ENCODE measurements at places on chromosomes 2 and 18.

DNA sequence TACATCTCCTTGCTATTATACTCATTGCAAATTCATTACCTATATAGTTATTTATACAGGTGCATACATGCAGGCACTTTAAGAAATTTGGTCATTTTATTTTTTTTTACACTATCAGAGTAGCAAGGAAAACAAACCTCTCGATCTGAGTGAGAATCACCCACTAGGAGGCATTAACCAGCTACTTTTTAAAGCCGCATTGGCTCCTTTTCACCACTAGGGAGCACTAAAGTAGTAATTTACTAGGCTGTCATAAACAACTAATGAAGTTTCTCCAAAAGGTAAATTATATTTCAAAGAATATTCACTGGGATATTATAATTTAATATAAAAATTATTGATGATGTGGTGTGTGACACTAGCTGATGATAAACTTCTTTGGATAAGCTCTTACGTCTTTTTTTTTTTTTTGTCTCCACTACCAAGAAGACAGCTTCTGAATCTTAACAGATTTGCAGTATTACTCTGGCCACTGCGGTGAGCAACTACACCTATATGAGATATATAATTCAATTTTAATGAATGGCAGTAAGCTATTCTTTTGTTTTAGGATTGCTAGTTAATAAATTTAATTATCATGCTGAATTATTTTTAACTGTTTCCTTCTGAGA lies 101.9 kb downstream of the NOL4 start:
- DNase-seq, result no peak

DNA sequence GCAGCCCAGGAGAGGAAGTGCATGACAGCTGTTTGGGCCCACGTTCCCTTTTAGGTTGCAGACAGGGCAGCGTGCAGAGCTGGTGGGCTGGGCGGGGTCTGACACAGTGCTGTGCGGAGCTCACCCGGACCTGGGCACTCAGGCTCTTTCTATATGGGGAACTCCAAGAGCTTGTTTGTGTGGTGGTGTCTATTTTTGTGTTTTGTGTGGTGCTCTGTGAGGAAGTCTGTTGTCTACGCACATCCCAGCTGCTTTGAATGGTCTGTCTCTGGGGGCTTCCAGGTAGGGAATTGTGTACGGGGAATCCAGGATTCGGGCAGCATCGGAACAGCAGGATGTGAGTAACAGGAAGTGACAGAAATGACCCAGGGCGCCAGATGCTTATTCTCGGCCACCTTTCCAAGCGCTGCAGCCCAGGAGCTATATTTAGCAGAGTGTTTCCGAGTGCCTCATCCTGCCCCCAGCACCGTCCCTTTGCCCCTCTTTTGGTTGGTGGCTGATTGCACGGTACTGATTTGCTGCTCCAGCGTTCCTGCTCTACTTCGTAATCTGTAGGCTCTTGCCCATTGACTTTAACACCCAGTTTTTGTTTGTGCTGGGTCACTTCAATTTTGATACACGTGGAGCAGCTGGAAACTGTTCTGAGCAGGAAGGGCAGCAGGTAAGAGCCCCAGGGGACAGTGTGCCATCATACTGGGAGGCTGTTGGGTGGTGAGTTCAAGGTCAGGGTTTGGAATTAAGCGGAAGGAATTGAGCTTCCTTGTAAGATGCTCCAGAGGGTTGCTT lies 64.7 kb downstream of the DGKD start:
- no peak for DNase-seq

GRCh38 chr18:22346953-22347605 lies 70.6 kb downstream of the CTAGE1 start:
- DNase-seq, result no peak

GRCh38 chr2:20403774-20404312 lies 43.0 kb upstream of the RHOB start:
- DNase-seq, result no peak

DNA sequence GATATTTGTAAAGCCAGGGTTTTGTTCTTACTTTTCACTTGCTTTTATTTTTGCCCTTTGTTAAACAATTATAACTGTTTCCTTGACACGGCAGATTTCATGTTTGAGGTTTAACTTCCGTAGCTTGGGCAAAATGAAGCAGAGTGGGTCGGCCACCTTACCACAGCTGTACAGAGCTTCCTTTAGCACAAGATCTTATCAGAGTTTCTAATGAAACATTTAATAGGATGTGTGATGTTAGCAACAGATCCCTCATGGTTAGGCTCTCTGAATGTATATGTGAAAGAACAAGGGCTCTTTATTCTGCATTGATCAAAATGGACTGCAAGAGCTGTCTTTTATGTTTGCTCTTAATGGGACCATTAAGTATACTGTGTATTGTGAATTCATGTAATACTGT lies 22.3 kb downstream of the RNF125 start:
- no peak for DNase-seq

DNA sequence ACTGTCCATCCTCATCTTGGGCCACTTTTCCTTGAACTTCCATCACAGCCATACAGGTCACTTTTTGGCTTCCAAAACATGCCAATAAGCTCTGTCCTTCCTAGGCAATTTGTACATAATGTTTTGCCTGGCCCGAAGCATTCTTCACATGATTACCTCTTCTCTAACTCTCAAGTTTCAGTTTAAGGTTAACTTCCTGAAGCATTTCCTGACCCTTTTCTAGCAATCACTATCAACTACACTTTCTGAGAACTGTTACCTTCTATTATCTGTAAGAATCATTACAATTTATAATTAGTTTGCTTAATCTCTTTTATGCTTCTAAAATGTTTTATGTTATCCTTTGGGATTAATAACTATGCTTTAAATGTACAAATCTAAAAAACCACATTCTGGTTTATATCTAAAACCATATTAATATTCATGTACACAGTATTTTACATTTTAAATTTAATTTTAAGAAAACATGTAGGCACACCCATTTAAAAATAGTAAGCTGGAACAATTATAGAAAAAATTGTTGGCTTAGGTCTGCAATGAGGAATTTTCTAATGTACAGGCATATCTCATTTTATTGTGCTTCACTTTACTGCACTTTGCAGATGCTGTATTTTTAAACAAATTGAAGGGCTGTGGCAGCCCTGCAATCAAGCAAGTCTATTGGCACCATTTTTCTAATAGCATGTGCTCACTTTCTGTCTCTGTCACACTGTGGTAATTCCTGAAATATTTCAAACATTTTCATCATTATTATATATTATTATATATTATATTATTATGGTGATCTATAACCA lies 76.4 kb downstream of the C2orf74 start:
- no peak for DNase-seq

DNA sequence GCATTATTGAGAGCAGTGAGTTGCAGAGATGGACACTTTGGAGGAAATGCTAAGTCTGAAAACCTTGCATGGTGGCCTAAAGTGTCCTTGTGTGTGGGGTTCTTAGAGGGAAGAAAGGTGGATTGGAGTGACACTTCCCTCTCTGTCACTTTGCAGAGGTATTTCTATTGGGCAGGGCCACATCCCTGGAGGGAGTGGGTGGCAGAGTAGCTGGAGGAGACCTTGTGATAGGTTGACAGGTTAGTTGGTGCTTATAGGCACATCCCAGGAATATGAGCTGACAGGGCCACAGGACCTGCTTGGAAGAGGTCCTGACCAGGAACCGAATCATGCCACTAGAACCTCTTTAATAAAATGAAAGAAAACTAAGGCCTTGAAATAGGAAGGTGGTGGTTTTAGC lies 972 bp upstream of the IGFBP5 start:
- no peak for DNase-seq

- DNase-seq, result peak; percentile 48
Measured at GRCh38 chr18:45910405-45911023, 56.6 kb downstream of the EPG5 start.

GRCh38 chr2:181998041-181998835 lies 12.6 kb downstream of the PPP1R1C start:
- DNase-seq, result no peak

DNA sequence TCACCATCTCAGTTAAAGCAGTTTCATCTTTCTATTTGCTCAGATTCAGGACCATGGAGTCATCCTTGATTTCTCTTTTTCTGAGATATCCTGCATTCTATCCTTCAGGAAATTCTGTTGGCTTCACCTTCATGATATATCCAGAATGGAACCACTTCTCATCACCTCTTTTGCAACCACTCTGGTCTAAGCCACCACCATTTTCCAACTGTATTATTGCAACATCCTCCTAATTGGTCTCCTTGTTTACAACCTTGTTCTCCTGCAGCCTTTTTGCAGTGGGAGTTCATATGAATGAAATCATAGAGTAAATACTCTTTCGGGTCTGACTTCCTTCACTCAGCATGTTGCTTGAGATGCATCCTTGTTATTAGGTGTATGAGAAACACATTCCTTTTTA lies 3.4 kb upstream of the EFEMP1 start:
- DNase-seq, result no peak

DNA sequence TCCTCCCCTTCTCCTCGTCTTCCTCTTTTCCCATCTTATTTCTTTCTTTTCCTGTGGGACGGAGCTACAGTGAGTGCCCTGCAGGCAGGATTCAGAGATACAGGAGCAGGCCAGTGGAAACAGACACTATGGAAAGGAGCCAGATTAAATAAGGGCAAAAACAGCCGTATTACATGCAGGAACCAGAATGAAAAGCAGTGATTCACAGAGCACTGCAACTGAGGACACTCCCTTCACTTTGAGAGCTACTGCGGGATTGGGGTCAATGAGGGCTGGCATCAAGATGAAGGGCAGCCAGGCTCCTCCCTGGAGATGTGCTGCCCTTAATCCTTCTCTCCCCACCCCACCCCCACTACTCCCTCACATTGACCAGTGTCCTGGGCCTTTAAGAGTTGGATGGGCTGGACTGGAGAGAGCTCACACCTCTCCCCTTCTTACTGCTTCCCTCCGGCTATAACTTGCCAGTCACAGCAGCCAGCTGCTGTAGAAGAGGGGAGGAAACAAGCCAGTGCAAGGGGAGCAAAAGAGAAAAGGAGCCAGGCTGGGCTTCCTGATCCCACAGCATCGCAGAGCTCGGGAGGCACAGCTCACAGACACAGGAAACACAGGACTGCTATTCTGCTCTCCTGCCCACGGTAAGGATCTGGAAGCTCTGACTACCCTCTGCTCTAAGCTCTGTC lies at the start of gene PLCD4:
Gene PLCD4, plus strand, starts transcription at position 464 of the 680 bp plus-strand sequence. CDS start 7,841 bp downstream, outside the sequence.
- DNase-seq, result no peak

DNA sequence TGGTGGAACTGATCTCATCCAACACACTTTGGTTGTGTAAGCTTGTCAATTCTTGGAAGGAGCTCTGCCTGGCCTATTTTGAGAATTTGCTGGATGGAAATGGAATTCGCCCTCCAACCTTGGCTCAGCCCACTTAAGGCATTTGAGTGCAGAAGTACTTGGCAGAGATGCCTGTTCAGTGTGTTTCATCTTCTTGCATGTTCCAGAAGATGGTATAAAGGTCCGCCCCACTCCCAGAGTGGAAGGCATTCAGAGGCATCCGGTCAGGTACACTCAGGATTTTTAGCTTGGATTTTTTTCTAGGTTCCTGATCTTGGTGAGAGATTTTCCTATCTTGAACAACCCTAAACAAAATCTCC lies 61.3 kb upstream of the TXNDC2 start:
- no peak for DNase-seq

GRCh38 chr2:26687801-26688200 lies 4.7 kb upstream of the KCNK3 start:
- DNase-seq, result no peak

DNA sequence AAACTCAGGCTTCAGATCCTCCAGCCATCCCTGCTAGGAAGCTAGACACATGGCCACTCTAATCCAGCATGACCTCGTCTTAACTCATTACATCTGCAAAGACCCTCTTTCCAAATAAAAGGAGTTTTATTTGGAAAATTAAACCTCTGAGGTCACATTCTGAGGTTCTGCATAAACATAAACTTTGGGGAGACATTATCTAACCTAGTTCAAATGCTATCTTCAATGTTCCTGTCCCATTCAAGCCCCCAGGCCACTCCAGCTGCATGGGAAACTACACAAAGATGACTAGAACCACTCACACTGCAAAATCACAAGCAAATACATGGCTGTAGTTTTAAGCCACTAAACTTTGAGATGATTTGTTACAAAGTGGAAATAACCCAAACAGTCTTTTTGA lies 99.0 kb upstream of the RNF152 start:
- DNase-seq, result no peak

DNA sequence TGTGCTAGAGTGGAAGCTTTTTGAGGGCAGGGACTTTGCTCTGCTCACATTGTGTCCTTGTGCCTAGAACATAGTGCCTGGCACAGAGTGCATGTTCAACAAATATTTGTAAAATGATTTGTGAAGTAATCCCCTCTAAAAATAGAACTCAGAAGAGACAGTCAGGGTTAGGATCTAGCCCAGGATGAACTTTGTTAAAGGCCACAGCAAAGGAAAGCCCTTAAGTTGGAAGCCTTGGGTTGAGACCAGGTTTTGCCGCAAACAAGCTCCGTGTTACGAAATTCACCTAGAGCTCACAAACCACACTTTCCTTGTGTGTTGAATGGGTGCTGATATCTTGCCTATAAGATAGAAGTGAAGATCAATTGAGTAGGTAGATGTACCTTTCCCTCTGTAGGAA lies 84.2 kb downstream of the SETBP1 start:
- no peak for DNase-seq

DNA sequence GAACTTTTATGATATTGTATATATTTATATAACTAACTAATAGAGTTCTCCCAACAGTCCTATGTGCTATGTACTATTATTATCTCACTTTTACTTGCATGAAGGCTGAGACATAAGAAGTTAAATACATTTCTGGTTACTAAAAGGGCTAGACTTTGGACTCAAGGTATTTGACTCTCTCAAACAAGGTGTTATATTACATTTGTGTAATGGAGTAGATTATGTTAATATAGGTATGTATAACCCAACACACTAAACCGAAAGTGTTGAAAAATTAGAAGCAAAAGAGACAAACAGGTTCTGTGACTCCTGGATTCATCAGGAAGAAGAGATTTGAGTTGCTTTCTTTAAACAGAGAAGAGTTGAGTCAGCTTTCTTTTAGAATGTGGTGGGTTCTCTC lies 733.6 kb upstream of the ZEB2 start:
- no peak for DNase-seq

- DNase-seq, result no peak
Measured at GRCh38 chr18:43574974-43575373, 297.7 kb upstream of the SYT4 start.

DNA sequence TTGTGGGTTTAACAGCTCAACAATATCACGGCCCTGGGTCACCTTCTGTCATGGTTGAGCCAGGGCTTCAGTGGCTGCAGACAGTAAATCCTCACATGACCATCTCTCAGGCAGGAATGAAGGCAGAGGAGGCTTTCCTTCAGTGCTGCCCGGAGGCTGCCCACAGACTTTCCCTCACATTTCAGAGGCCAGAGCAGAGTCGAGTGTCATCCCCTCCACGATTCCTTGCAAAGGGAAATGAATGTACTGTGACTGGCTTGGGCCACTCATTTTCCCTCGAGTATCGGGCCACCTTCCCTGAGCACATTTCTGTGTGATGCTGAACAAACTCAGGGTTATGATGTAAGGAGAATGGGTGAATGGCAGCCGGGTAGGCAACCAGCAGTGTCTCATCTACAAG lies 10.0 kb upstream of the REEP1 start:
- DNase-seq, result no peak

Measured in stimulated activated CD4-positive, alpha-beta T cell treated with anti-CD3 and anti-CD28 coated beads, Interleukin-1b, Interleukin-23, amount 100 ng/mL, for 4 hours (primary cell).